ENCODE measurements at places on chromosomes 16 and 17.

DNA sequence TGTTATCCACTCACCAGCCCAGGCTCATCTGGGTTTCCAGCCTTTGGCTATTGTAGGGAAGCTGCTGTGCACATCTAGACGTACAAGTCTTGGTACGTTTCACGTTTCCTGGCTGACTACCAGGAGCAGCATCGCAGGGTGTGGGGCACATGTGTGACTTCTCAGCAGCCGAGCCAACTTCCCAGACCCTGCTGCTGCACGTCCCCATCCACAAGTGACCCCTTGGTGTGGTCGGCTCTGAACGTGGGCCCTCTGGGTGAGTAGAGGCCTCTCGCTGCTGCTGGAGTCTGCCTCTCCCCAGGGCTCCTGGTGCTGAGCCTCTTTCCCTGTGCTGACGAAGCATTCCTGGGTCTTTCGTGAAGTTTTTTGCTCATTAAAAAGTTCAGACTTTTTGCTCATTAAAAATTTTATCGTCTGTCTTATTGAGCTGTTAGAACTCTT, 70.2 kb upstream of the ZNF750 start:
- no peak for DNase-seq

- DNase-seq: no peak
Measured at GRCh38 chr17:77435272-77436057, 294.7 kb downstream of the SEC14L1 start.

- DNase-seq: no peak
Measured at GRCh38 chr16:51418258-51418657, 267.2 kb upstream of the SALL1 start.

- no peak for DNase-seq
Measured at GRCh38 chr16:87173294-87173893, 143.8 kb downstream of the C16orf95 start.

GRCh38 chr17:67491009-67491680, 114.1 kb downstream of the PITPNC1 start:
- DNase-seq: peak; percentile 50

GRCh38 chr16:77894162-77894561, 105.8 kb downstream of the VAT1L start:
- DNase-seq: no peak

- DNase-seq: peak; percentile 90
Measured at GRCh38 chr17:73973586-73974409, 229.7 kb upstream of the RPL38 start.

Measured in SJCRH30 (cell line).